ENCODE measurements at places on chromosomes 16 and 17.

DNA sequence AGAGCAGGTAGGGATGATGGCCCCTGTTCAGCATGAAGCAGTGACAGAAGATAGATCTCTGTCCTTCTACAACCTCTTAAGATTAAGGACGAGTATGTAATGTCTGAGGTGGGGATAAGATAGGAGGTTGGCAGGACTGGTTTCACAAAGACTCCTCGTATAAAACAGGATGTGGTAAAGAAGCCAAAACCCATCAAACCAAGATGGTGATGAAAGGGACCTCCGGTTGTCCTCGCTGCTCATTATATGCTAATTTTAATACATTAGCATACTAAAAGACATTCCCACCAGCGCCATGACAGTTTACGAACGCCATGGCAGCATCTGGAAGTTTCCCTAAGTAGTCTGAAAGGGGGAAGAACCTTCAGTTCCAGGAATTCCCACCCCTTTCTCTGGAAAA, 27.3 kb downstream of the MIS12 start:
- no peak for DNase-seq

DNA sequence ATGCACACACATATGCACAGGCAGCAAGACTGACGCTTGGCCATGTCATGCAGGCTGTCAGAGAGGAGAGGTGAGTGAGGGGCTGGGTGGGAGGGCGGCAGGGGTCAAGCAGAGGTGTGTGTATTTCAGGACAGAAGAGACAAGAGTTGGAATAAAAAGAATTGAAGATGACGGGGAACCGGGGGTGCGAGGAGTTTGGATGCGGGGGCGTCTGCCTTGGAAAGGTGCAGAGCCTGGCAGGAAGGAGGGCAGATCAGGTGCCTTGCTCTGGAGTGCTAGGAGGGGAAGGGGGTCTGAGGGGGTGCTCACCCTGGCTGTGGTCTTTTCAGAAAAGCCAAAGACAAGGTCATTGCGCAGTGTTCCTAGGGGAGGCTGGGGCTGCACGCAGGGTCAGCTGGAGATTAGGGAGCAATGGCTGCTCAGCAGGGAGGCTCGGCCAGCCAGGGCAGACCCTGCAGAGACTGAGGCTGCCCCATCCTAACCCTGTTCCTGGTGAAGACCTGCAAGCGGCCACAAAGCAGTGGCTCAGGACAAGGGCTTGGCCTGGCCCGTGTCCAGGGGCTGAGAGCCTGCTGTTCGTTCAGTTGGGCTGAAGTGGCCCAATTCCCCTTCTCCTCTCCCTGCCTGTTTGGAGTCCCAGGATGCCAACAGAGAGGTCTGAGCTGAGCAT, 23.7 kb upstream of the CBX4 start:
- DNase-seq = no peak

- no peak for DNase-seq
These were observed 1.5 kb upstream of the LIMD2 start for GRCh38 chr17:63701456-63701820.

GRCh38 chr16:24452724-24453123, 86.6 kb upstream of the RBBP6 start:
- no peak for DNase-seq
